Mesothelial cell of epicardium (in vitro differentiated cells): ENCODE measurements at places on chromosomes 12 and 14. TPM values are rescaled to one million over a fixed set of nuclear protein-coding genes. Genes with fewer than 3 reads are reported as not detected.

ENDOU gene
- 0.11 to 0.51 TPM (median 0.29 TPM) in 3 replicates for total RNA-seq

SLC2A14 gene
- total RNA-seq, result 4.7 to 5.1 TPM (median 4.9 TPM) in 3 replicates

NUDT4 gene
- total RNA-seq, result 41.0 to 48.0 TPM (median 44.4 TPM) in 3 replicates

RACGAP1 gene
- 28.0 to 34.8 TPM (median 29.8 TPM) in 3 replicates for total RNA-seq

KLHL33 gene
- total RNA-seq, result 0.11 to 0.16 TPM (median 0.13 TPM) in 3 replicates

FIGNL2 gene
- 4.8 to 5.2 TPM (median 5.2 TPM) in 3 replicates for total RNA-seq

KLRD1 gene
- total RNA-seq, result 0.51 to 0.81 TPM (median 0.65 TPM) in 3 replicates

PRR4 gene
- total RNA-seq, result 5.4 to 7.2 TPM (median 5.4 TPM) in 3 replicates

GPR68 gene
- 0.79 to 1.2 TPM (median 1.1 TPM) in 3 replicates for total RNA-seq

PRH2 gene
- total RNA-seq, result not detected in 3 replicates

IFNG-AS1 gene
- total RNA-seq, result not detected in 3 replicates

TAS2R20 gene
- total RNA-seq, result 3.8 to 5.0 TPM (median 4.8 TPM) in 3 replicates

ANKRD13A gene
- total RNA-seq, result 25.1 to 28.1 TPM (median 27.6 TPM) in 3 replicates

TAS2R8 gene
- total RNA-seq, result 0.18 to 0.42 TPM (median 0.29 TPM) in 3 replicates

SERPINA10 gene
- not detected in 3 replicates for total RNA-seq

DNA sequence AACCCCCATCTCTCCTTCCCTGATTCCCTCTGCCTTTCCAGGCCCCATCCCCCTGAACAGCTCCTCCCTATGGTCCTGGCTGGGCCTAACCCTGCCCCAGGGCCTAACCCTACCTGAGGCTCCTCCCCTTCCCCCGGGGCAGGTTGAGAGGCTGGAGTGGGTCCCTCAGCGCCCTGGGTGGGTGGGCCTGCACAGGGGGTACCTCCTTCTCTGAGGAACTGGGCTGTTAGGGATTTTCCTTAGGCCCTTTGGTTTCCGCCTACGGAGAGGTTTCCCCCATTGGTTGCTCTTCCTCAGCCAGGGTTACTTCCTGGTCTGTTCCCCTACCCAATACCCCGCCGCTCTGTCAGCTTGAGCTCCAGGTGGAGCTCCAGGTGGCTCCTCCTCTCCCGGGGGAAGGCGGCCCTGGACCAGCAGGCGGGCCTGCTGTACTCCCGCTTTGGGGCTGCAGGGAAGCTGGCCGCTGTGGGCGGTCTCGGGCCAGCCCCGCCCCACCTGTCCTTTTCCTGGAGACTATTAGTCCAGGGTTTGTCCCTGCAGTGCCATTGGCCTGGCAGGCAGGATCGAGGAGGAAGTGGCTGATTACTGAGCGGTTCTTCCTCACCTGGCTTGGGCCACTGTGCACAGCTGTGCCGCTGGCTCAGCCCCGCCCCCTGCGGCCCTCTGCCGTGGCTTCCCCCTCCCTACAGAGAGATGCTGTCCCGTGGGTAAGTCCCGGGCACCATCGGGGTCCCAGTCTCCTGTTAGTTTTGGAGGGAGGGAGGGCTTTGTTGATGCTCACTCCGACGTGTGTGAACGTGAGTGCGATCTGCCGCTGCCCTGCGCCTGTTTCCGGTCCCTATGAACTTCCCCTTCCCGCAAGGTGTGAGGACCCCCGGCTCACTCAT is 2.5 kb downstream of the C12orf57 start:
- DNase-seq, result peak; percentile 82

GRCh38 chr14:52641745-52642144 is 53.6 kb downstream of the ERO1A start:
- DNase-seq, result no peak

GRCh38 chr14:35374263-35374712 is 30.3 kb downstream of the NFKBIA start:
- DNase-seq, result no peak

DNA sequence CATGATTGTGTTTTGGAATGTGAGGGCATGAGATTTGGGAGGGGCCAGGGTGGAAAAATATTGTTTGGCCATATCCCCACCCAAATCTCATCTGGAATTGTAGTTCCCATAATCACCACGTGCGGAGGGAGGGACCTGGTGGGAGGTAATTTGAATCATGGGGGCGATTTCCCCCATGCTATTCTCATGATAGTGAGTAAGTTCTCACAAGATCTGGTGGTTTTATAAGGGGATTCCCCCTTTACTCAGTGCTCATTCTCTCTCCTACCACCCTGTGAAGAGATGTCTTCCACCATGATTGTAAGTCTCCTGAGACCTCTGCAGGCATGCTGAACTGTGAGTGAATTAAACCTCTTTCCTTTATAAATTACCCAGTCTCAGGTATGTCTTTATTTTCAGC is 15.7 kb downstream of the OR10P1 start:
- no peak for DNase-seq

DNA sequence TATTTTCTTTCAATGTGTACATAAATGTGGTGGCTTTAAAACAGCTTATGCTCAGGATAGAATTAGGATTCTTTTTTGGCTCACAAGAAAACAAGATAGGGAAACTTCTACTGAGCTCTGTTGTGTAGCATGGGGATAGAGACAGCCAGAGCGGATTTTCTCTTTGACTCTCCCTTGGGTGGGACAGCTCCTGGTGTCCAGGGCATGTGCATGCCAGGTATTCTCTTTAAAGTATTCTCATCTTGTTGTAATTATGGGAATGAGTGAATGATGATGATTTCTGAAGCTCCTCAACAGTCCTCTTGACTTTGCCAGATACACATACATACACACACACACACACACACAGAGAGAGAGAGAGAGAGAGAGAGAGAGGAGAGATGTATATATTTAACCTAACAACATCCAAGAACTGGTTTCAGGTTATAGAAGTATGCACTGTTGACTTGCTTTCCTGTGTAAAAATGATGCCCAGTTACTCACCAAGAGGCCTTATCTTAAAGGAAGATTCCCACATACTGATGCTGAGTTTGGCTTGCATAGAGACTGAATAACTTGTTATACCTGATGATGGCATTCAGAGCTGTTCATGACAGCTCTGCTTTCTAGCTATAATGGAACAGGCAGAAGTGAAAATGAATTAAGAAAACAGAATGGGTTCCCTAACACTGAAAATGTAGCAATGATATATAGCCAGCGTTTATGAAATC is 387.5 kb downstream of the EGLN3 start:
- no peak for DNase-seq

GRCh38 chr12:8644345-8645248 is 18.0 kb downstream of the MFAP5 start:
- DNase-seq, result no peak

DNA sequence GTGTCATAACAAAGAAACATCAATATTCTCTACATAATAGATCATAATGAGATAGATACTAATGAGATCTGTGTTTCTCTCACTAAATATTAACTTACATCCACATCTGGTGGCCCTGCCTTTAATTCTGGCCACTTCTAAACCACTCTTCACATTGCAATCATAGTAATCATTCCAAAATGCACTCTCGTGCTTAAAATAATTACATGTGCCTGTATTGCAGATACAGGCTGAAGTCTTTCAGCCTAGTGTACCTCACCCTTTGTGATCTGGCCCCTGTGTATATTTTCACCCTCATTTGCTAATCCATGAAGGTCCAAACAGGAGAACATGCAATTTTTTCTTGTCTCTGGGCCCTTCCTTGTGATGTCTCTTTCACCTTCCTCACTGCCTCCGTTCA is 108.0 kb downstream of the LIN7A start:
- no peak for DNase-seq

- no peak for DNase-seq
These were observed 238.0 kb upstream of the FOXN3 start for GRCh38 chr14:89654998-89655397.

- DNase-seq, result no peak
These were observed 220.7 kb upstream of the SRRM4 start for GRCh38 chr12:118760623-118761022.

GRCh38 chr12:78220811-78221210 is 390.1 kb downstream of the NAV3 start:
- DNase-seq, result no peak

DNA sequence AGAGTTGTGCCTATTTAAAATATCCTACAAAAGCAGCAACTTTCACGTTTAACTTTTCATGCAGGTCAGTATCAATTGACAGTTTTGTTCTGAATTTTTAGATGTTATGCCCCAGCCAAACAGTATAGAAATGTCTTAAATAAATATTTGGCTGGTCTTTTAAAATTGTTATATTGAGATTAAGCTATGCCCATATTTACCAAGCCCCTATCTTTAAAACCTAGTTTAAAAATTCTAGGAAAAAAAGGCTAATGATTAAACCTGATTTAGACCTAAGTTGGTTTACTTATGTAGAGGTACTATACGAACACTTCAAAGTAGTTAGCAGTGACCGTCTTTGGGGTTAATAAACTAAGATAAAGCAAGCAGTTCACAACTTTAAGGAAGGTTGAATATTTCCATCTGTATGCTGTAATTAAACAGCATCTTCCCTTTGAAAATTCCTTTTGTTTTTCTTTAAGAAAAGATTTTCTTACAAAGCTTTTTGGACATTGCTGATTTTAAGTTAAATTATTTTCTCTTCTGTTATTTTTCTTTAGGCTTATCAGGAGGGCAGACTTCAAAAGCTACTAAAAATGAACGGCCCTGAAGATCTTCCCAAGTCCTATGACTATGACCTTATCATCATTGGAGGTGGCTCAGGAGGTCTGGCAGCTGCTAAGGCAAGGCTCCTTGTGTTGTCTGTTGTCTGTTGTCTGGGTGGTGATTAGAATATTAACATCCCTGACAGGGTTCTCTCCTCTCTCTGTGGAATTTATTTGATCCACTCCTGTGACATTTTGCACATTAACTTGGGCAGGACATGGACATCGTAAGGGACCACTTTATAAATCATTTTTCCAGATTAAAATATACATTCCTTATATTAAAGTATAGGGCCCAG is 7.5 kb downstream of the EID3 start:
- DNase-seq, result no peak

GRCh38 chr12:15886372-15887042 is 4.3 kb downstream of the STRAP start:
- DNase-seq, result no peak

- no peak for DNase-seq
These were observed 933.4 kb downstream of the SLC16A7 start for GRCh38 chr12:60529261-60529660.

DNA sequence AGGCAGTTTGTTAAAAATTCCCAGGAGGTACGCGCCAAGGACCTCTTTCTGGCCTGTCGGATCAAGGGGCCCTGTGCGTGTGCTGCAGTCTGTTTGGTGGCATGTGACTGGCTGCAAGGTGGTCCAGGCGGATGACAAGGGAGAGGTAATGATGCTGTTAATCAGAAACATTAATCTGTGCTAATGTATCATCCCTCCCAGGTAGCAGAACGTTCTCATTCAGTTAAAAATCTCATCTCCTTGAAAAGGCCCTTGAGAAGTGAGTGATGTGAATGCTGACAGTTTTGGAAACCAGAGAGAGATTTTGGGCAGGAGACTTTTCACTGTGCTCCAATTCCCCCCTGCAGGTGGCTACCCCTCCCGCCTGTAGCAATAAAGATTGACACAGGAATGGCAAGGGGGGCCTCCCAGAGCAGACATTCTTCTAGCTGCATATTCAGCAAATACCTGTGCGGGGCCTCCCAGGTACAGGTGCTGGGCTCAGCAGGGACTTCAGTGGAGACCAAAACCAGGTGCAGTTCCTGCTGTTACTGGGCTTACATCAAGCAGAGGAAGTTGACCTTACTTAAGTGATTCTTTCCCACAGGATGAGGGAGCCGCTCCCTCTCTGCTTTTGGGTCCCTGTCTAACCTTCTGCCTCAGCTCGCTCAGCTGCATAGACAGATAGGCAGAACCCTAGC is 364.8 kb downstream of the CACNA1C start:
- no peak for DNase-seq

GRCh38 chr12:69927164-69927563 is 102.1 kb downstream of the MYRFL start:
- no peak for DNase-seq

DNA sequence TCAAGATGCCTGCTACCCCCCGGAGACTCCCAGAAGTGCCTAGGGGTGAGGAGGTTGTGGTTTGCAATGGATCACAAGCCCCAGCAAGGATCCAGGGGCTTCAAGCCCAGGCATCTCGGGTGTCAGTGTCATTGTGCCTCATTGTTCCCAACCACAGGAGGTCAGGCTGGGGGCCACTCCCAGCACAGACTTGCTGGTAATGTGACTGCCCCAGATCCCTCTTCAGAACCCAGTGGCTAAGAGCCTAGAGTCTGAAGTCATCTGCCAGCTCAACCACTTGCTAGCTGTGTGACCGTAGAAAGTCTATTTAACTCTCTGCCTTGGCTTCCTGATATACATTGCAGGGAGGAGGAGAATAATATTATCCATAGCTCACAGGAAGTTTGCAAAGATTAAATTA is 7.7 kb upstream of the ASB2 start:
- no peak for DNase-seq

GRCh38 chr14:54364555-54365415 is 32.0 kb upstream of the CDKN3 start:
- DNase-seq, result no peak

- DNase-seq, result no peak
These were observed 18.4 kb upstream of the KRT86 start for GRCh38 chr12:52255926-52256583.

- no peak for DNase-seq
These were observed 107.5 kb downstream of the DAAM1 start for GRCh38 chr14:59295951-59296350.

- DNase-seq, result no peak
These were observed 82.0 kb downstream of the NCOR2 start for GRCh38 chr12:124485371-124485770.

DNA sequence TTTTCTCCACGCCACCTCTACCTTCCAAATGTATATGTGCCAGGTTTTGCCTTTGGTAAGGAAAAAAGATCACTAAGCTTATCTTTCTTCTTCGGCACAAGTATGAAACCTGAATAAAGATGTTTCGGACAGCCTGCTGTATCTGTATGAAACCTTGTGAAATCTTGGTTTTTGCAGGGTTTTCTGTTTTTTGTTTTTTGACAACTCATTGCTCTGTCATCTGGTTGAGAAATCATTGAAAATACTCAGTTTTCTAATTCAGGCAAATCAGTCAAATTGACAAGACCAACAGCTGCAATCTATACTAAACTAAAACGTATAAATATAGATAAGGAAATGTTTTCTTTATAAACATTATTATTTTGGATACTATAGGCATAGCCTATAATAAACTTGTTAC is 63.1 kb upstream of the FGD4 start:
- DNase-seq, result no peak

GRCh38 chr12:20507056-20507455 is 138.7 kb downstream of the PDE3A start:
- DNase-seq, result no peak

GRCh38 chr12:12396694-12397093 is 39.8 kb downstream of the BORCS5 start:
- DNase-seq, result no peak

- no peak for DNase-seq
These were observed 81.0 kb downstream of the PTPRR start for GRCh38 chr12:70839544-70839943.

DNA sequence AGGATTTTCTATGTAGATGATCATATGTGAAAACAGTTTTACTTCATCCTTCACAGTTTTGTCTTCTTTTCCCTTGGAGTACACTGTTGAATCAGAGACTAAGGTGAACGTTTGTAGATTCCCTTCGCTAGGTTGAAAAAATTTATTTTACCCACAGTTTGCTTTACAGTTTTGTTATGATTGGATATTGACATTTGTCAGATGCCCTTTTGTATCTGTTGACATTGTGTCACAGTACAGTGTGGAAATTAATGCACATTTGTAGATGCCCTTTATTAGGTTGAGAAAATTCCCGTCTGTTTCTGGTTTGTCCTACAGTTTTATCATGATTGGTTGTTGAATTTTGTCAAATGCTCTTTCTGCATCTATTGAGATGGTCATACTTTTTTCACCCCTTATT is 13.3 kb downstream of the G2E3 start:
- DNase-seq, result no peak
